Prostate gland (tissue), 2 donors: ENCODE measurements at places on chromosomes 7 and 10. TPM values are rescaled to one million over a fixed set of nuclear protein-coding genes. Genes with fewer than 3 reads are reported as not detected.

GRCh38 chr7:133164498-133164897 lies 82.6 kb upstream of the CHCHD3 start:
- no peak overlapping the region for H3K27ac ChIP-seq
- H3K36me3 ChIP-seq, result no peaks in the 10 kb centered on the region
- no peak overlapping the region for H3K4me3 ChIP-seq
- no peaks in the 10 kb centered on the region for H3K27me3 ChIP-seq
- H3K4me1 ChIP-seq, result no peaks in the 10 kb centered on the region

Gene NXPH1
- not detected for total RNA-seq

Gene EGR2
- 4.6 TPM for total RNA-seq

Gene BMS1
- total RNA-seq, result 10.2 TPM

DNA sequence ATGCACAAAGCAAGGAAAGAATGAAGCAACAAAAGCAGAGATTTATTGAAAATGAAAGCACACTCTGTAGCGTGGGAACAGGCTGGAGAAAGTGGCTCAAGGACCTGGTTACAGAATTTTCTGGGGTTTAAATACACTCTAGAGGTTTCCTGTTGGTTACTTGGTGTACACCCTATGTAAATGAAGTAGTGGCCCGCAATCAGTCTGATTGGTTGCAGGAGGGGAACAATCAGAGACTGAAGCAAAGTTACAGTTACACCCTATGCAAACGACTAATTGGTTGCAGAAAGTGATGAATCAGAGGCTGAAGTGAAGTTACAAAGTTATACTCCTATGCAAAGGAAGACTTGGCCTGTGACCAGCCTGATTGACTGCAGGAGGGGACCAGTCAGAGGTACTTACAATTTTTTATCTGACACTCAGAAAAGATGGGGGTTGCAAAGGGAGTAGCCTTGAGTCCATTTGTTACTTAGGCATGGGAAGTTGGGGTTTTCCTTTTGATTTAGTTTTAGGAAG lies 3.6 kb upstream of the MTPN start:
- H3K4me3 ChIP-seq, result no peak overlapping the region
- DNase-seq, result no peak
- H3K27me3 ChIP-seq, result no peaks in the 10 kb centered on the region
- no peak overlapping the region for H3K27ac ChIP-seq

Gene DOCK4
- total RNA-seq, result 37.4 TPM

- H3K27ac ChIP-seq, result no peak overlapping the region
- no peak overlapping the region for H3K4me3 ChIP-seq
- DNase-seq, result no peak
- no peaks in the 10 kb centered on the region for H3K36me3 ChIP-seq
- H3K27me3 ChIP-seq, result no peaks in the 10 kb centered on the region
- no peaks in the 10 kb centered on the region for H3K4me1 ChIP-seq
Observed at GRCh38 chr10:14114791-14115190, 215.9 kb downstream of the FRMD4A start.
